ENCODE measurements at places on chromosomes 7 and 10.

DNA sequence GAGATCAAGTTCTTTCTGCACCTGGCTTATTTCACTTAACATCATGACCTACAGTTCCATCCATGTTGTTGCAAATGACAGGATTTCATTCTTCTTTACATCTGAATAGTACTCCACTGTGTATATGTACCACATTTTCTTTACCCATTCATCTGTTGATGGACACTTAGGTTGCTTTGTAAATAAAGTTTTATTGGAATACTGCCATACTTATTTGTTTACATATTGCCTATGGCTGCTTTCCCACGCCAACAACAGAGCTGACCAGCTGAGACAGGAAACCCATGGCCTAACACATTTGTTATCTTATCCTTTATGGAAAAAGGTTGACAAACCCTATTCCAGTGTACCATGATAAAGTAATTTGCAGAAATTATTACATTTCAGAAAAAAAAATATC lies 153.7 kb downstream of the GLI3 start:
- no peak for DNase-seq

GRCh38 chr10:111967116-111967515 lies 216.4 kb downstream of the GPAM start:
- no peak for DNase-seq

DNA sequence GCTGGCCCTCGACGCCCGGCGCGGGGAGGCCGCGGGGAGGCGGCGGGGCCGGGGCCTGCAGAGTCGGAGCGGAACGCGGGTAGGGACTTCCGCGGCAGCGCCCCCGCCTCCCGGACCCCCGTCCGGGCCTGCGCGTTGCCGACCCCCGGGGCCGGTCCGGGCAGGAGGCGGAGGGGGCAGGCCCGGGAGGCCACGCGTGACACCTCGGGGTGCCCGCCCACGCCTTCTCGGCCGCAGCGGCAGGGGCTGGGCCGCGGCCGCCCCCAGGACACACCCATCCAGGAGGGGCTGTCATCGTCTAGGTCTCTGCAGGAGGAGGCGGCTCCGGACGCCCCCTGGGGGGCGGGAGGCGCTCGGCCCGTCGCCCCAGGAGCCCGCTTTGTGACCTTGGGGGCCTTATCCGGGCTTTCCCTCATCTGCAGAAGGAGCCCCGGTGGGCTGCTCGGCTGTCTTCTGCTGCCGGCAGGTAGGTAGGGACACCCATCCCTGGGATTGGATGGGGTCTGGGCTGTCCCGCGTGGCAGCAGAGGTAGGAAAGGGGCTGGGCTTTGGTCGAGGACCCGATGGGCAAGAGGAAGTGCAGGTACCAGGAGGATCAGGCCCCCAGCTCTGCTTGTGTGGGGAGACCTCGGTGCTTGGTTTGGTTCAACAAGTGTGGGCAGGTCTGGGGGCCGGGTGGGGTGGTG lies 569 bp downstream of the ZNF316 start:
- no peak for DNase-seq

GRCh38 chr7:823649-824048 lies 8.6 kb upstream of the SUN1 start:
- DNase-seq, result no peak

- peak; percentile 19 for DNase-seq
Observed at GRCh38 chr7:30920584-30921539, 9.2 kb downstream of the AQP1 start.

DNA sequence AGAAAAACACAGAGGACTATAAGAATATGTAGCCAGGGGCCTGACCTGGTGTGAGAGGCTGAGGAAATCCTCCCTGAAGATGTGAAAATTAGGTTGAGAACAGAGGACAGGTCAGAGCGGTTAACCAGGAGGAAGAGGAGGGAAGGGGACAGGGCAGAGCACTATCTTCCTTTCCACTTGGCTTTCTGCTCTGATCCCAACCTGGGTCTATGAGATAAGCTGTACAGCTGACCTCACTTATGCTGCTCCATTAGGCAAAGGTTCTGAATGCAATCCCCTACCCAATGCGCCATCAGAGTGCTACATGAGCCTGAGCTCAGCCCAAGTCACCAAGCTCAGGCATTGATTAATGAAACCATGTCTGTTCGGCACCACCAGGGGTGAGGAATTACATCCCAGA lies 10.5 kb downstream of the LIPA start:
- DNase-seq, result no peak

DNA sequence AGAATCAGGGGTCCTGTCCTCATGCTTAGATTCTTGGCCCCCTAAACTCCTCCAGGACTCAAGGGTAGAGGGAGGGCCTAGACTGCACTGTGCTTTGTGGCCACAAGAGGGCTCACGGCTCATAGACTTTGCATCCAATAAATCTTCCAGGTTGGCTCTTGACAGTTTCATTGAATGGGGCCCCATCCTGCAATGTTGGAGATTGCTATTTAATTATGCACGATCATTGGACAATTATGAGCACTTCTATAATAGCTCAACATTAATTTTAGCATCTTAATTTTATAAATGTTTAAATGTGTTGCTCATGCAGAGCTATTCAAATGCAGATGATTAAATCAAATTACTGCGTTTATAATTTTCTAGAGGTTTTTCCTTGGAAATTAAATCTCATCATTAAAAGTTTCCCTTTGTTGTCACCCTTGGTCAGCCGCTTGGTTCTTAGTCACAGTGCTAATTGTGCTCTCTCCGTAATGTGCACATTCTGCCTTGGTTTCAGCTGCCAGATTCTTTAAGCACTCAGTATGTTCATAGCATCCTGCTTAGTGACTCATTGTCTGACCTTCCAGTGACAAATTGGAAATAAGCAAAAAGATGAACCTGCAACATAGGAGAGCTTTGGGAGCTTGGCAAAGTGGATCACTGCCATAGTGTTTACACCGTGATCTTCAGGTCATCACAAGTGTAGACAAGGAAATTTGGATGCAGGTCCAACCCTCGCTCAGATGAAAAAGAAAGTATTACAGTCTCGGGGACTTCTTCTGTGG lies 33.4 kb upstream of the PLPP4 start:
- DNase-seq, result no peak

GRCh38 chr7:84043661-84044191 lies 150.9 kb downstream of the SEMA3A start:
- no peak for DNase-seq

- DNase-seq, result no peak
Observed at GRCh38 chr10:49500412-49500811, 38.5 kb downstream of the ERCC6 start.

DNA sequence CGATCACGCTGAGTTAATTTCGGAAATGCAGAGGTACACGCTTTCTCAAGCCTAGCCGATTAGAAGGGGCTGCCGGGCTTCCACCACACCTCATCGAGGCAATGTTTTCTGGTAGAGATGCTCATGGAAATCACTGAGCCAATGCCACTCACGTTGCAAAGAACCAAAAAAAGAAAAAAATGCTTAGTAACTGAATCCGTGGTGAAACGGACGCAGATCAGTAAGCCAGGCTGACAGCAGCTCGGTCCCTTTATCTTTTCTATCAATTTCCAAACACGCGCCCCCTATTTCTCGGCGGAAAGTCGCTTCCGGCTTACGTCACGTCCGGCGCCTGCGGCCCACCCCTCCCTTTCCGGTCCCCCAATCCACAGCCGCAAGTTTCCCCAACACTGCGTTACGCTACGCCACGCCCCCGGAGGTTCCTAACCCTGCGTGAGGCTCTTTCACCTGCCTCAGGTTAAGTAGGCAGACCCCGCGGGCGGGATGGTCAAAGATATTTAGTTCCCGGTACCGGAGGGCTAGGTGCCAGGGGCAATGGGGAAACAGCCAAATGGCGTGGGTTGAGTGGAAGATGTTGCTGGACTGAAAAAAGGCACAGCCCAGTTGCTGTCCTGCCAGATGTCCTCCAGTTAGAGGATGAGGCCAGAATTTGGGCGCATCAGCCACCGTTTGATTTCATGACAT lies at the start of gene NSUN6:
Gene NSUN6, minus strand, starts transcription at position 264 of the 684 bp plus-strand sequence. CDS start 384 bp downstream, outside the sequence.
- peak; percentile 90 for DNase-seq

Measured in omental fat pad (tissue), 4 donors.